Smooth muscle cell of bladder (primary cell): ENCODE measurements at places on chromosomes 12 and 14. TPM values are rescaled to one million over a fixed set of nuclear protein-coding genes. Genes with fewer than 3 reads are reported as not detected.

Gene TOMM20L
- total RNA-seq: not detected in 2 replicates

Gene ARHGEF25
- total RNA-seq: 22.3 and 40.6 TPM in 2 replicates

Gene SYNDIG1L
- not detected in 2 replicates for total RNA-seq

Gene GALNT9
- 0.14 and 0.28 TPM in 2 replicates for total RNA-seq

Gene WNT5B
- total RNA-seq: 14.7 and 30.3 TPM in 2 replicates

Gene SLC2A13
- total RNA-seq: 25.6 and 29.9 TPM in 2 replicates

Gene FAM234B
- total RNA-seq: 4.4 and 6.6 TPM in 2 replicates

Gene CARMIL3
- total RNA-seq: under 0.01 TPM in 2 replicates

Gene TSPAN9
- 22.0 and 23.3 TPM in 2 replicates for total RNA-seq
